Neural crest cell (in vitro differentiated cells): ENCODE measurements at places on chromosomes 5 and 9. TPM values are rescaled to one million over a fixed set of nuclear protein-coding genes. Genes with fewer than 3 reads are reported as not detected.
A peak's percentile ranks its signal among the peaks of the same experiment; 100 is the strongest.

GRCh38 chr9:37592108-37592951 is at the start of gene TOMM5:
TSS of gene TOMM5 (minus strand) at chr9:37592597. CDS start at chr9:37592532, 65 bp downstream.
- DNase-seq, result peak; percentile 82
- H3K4me1 ChIP-seq, result peaks cover 34% of the 10 kb centered on the region
- H3K36me3 ChIP-seq, result no peaks in the 10 kb centered on the region
- H3K27me3 ChIP-seq, result peaks cover 27% of the 10 kb centered on the region
- H3K27ac ChIP-seq, result peak within 1 kb of the TSS; percentile 99

- H3K4me1 ChIP-seq, result no peaks in the 10 kb centered on the region
- H3K36me3 ChIP-seq, result no peaks in the 10 kb centered on the region
- H3K27me3 ChIP-seq, result no peaks in the 10 kb centered on the region
- H3K27ac ChIP-seq, result no peak overlapping the region
- DNase-seq, result no peak
Observed at GRCh38 chr5:44869928-44870327, 61.2 kb downstream of the MRPS30 start.

DNA sequence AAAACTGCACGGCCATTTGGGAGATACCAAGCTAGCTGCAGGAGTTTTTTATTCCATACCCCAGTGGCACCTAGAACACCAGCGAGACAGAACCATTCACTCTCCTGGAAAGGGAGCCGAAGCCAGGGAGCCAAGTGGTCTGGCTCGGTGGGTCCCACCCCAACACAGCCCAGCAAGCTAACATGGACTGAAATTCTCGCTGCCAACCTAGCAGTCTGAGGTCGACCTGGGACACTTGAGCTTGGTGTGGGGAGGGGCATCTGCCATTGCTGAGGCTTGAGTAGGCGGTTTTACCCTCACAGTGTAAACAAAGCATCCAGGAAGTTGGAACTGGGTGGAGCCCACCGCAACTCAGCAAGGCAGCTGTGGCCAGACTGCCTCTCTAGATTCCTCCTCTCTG is 108.9 kb upstream of the CHD1 start:
- H3K27ac ChIP-seq, result no peak overlapping the region
- no peaks in the 10 kb centered on the region for H3K27me3 ChIP-seq
- peaks cover 21% of the 10 kb centered on the region for H3K36me3 ChIP-seq
- peaks cover 4% of the 10 kb centered on the region for H3K4me1 ChIP-seq

DNA sequence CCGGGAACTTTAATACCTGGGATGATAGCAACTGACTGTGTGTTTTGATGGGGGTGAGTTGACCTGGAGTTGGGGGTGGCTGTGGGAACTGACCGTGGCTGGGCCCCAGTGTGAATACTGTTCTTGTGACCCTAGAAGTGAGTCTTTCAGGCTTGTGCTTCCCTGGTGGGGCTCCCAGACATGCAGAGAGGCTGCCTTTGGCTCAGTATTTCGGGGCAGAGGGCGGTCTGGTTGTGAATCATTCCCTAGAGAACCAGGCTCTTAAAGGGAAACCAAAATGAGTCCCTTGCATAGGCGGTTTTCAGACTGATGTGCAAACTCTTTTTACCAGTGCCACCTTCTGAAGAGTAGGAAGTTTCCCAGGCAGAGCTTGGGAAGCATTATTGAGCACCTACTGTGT is 132.1 kb downstream of the MACROH2A1 start:
- no peak overlapping the region for H3K27ac ChIP-seq
- DNase-seq, result no peak
- no peaks in the 10 kb centered on the region for H3K27me3 ChIP-seq

- DNase-seq, result no peak
- no peaks in the 10 kb centered on the region for H3K36me3 ChIP-seq
- peaks cover 88% of the 10 kb centered on the region for H3K4me1 ChIP-seq
- peak overlapping the region; percentile 69 for H3K4me3 ChIP-seq
Observed at GRCh38 chr9:34573599-34574325, 15.8 kb downstream of the CNTFR start.

- peaks cover 46% of the 10 kb centered on the region for H3K4me1 ChIP-seq
- no peak for DNase-seq
- H3K27me3 ChIP-seq, result no peaks in the 10 kb centered on the region
- peak overlapping the region; percentile 68 for H3K4me3 ChIP-seq
- no peaks in the 10 kb centered on the region for H3K36me3 ChIP-seq
Observed at GRCh38 chr5:136137497-136138220, 5.0 kb downstream of the SMAD5 start.

DNA sequence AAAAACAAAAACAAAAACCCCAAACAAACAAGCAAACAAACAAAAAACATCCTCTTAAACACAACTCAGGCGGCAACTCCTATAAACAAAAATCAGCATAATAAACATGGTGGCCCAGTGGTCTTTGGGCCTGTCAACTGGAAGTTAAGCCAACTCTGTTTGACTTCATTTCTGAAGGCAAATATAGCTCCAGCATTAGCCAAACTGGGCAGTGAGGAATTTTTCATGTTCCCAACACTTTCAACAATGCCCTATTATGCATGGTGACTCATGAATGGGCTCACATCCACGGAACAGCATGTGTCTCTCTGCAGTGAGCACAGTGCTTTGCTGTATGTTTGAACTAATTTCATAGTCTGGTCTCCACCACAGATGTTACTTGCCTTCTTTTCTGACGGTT is 143.9 kb upstream of the STC2 start:
- H3K27ac ChIP-seq, result peak overlapping the region; percentile 81
- H3K36me3 ChIP-seq, result no peaks in the 10 kb centered on the region
- DNase-seq, result no peak
- H3K4me1 ChIP-seq, result peaks cover 27% of the 10 kb centered on the region
- no peaks in the 10 kb centered on the region for H3K27me3 ChIP-seq

GRCh38 chr5:154587123-154588026 is 109.3 kb upstream of the HAND1 start:
- no peak overlapping the region for H3K4me3 ChIP-seq
- H3K27me3 ChIP-seq, result peaks cover 8% of the 10 kb centered on the region
- H3K4me1 ChIP-seq, result no peaks in the 10 kb centered on the region
- DNase-seq, result no peak
- no peaks in the 10 kb centered on the region for H3K36me3 ChIP-seq
- no peak overlapping the region for H3K27ac ChIP-seq

DNA sequence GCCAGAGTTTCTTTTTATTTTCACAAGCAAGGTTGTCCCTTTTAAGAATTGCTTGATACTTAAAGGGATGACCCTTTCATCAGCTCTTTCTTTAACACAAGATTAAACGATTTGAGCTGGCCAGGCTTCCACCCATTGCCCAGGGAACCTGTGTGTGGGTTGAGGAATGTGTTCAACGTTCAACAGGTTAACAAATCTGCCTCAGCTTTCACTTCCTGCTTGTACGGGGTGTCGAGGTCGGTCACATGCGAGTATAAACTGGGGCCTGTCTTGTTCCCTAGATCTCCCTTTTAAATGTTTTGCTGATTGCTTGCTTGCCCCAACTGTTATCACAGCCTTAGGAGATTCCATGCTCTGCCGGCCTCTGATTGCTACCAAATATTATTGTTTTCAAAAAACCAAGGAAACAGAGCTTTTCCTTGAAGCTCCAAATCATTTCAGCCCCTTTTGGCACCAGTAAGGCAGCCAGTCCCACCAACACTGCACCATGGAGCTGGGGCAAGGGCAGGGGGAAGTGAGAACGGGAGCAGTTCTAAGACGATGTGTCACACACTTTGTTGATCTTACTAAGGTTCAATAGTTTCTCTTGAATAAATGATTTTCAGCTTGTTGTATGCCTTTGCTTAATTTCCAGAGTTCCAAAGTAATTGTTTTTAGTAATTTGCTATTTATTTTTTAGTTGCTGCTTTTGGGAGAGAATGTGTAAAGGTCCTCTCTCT is 10.7 kb upstream of the CLK4 start:
- H3K36me3 ChIP-seq, result no peaks in the 10 kb centered on the region
- H3K27ac ChIP-seq, result no peak overlapping the region
- H3K27me3 ChIP-seq, result no peaks in the 10 kb centered on the region
- H3K4me1 ChIP-seq, result peaks cover 4% of the 10 kb centered on the region
- DNase-seq, result no peak

DNA sequence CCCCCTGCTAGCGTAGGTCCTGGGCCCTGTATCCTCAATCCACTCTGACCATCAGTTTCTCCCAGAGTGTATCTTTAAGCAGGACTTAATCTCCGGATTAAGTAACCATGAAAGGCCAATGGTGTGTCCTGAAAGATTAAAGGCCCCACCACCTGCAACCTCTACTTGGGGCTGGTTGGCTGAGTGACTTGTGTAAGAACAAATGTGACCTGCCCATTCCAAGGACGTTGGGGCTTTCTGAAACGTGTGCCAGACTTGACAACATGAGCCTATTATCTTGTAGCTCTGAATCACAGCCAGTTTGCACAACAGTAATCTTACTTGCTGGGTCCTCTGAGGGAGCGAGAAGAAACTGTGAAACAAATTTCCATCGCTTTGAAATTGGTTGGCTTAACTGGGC is 3.1 kb upstream of the PRELID2 start:
- no peak overlapping the region for H3K4me3 ChIP-seq
- peaks cover 18% of the 10 kb centered on the region for H3K4me1 ChIP-seq
- no peak overlapping the region for H3K27ac ChIP-seq
- no peaks in the 10 kb centered on the region for H3K36me3 ChIP-seq

DNA sequence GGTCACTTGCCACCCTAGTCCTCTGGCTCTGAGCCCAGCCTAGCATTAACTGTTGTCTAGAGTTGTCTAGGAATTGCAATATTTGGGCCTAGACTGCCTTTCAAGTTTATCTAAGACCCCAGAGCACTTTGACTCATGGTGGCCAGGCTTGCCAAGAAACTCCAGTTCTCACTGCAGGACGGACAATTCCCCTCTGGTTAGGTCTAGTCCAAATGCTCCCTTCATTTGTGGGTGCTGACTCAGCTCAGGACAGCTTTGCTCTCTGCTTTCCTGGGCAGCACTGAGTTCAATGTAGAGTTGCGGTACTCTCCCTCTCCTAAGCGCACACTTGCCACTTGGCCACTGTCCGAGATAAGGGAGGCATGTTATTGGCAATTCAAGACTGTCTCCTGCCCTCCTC is 619.4 kb downstream of the TLE1 start:
- no peak overlapping the region for H3K4me3 ChIP-seq
- DNase-seq, result no peak
- H3K36me3 ChIP-seq, result peaks cover 2% of the 10 kb centered on the region
- H3K4me1 ChIP-seq, result peaks cover 4% of the 10 kb centered on the region

- no peak for DNase-seq
- no peak overlapping the region for H3K27ac ChIP-seq
- no peak overlapping the region for H3K4me3 ChIP-seq
- peaks cover 9% of the 10 kb centered on the region for H3K4me1 ChIP-seq
Observed at GRCh38 chr9:112059966-112060320, 115.2 kb downstream of the SUSD1 start.

GRCh38 chr5:73442996-73443627 is 5.5 kb downstream of the FOXD1 start:
- DNase-seq, result no peak
- H3K27ac ChIP-seq, result no peak overlapping the region
- H3K27me3 ChIP-seq, result peaks cover 92% of the 10 kb centered on the region
- H3K36me3 ChIP-seq, result no peaks in the 10 kb centered on the region
- H3K4me1 ChIP-seq, result peaks cover 6% of the 10 kb centered on the region

DNA sequence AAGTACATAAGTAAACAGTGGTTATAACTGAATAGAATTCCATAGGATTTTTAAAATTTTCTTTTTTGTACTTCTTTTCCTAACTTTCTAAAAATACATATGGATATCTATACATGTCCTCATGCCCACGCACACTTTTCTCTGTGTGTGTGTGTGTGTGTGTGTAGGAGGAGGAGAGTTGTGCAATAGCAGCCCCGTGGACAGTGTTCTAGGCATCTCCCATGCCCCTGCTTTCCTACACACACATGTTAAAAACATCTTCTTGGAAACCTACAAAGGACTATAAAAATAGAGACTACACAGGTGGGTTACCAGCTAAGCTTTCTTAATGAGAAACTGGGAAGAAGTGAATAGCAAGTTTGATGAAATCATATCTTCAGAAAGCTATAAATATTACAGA is 19.8 kb upstream of the HEXB start:
- peaks cover 17% of the 10 kb centered on the region for H3K4me1 ChIP-seq
- no peaks in the 10 kb centered on the region for H3K36me3 ChIP-seq
- DNase-seq, result no peak
- no peak overlapping the region for H3K27ac ChIP-seq

- no peaks in the 10 kb centered on the region for H3K27me3 ChIP-seq
- peak overlapping the region; percentile 100 for H3K27ac ChIP-seq
- peaks cover 35% of the 10 kb centered on the region for H3K4me1 ChIP-seq
- no peak for DNase-seq
- peaks cover 3% of the 10 kb centered on the region for H3K36me3 ChIP-seq
Observed at GRCh38 chr5:72817671-72818266, 1.3 kb downstream of the TNPO1 start.

- H3K4me1 ChIP-seq, result peaks cover 15% of the 10 kb centered on the region
- no peak for DNase-seq
Observed at GRCh38 chr5:90874066-90874465, 315.5 kb downstream of the ADGRV1 start.

GRCh38 chr5:84585218-84585617 is 200.5 kb upstream of the EDIL3 start:
- DNase-seq, result no peak
- H3K36me3 ChIP-seq, result no peaks in the 10 kb centered on the region
- H3K4me3 ChIP-seq, result no peak overlapping the region
- no peak overlapping the region for H3K27ac ChIP-seq
- no peaks in the 10 kb centered on the region for H3K27me3 ChIP-seq

DNA sequence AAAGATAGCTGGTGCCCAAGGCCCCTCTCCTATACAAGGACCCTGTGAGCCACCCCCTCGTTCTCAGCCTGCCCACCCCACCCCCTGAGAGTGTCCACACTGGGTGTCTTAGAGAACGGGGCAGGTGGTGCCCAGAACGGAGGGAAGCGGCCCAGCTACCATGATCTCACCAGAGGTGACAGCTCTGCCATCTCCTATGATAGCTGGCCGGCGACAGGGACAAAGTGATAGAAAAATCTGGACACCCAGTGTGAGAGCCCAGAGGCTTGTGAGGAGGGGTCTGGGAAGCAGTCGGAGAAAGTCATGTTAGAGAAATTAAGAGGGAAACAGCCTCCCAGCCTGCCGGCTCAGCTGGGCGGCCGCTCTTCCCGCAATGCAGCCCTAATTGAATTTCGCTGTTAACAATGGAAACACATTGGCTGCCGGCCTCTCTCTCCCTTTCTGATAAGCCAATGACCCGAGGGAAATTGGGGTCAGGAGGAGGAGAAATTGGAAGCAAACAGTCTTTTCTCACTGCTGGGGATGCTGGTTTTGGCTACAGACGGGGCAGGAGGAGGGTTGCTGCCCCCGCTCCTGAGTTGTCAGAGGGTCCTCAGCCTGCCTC is 32.3 kb downstream of the HK3 start:
- H3K36me3 ChIP-seq, result no peaks in the 10 kb centered on the region
- peak; percentile 50 for DNase-seq
- peaks cover 33% of the 10 kb centered on the region for H3K27me3 ChIP-seq
- H3K4me3 ChIP-seq, result peak overlapping the region; percentile 31
- peak overlapping the region; percentile 3 for H3K27ac ChIP-seq

- no peak overlapping the region for H3K4me3 ChIP-seq
- no peak overlapping the region for H3K27ac ChIP-seq
- no peaks in the 10 kb centered on the region for H3K4me1 ChIP-seq
- H3K27me3 ChIP-seq, result peaks cover 4% of the 10 kb centered on the region
- no peak for DNase-seq
Observed at GRCh38 chr9:130150779-130151382, 21.3 kb upstream of the NCS1 start.

- no peak overlapping the region for H3K27ac ChIP-seq
- H3K36me3 ChIP-seq, result no peaks in the 10 kb centered on the region
- H3K4me1 ChIP-seq, result no peaks in the 10 kb centered on the region
- no peak for DNase-seq
- no peak overlapping the region for H3K4me3 ChIP-seq
Observed at GRCh38 chr5:95441636-95442035, 50.5 kb downstream of the FAM81B start.

FSTL4 gene
- total RNA-seq, result 1.6 and 2.0 TPM in 2 replicates

GCNT4 gene
- 0.39 and 0.56 TPM in 2 replicates for total RNA-seq

DIRAS2 gene
- 0.77 TPM in 2 replicates for total RNA-seq

IRX1 gene
- total RNA-seq, result 24.8 and 26.1 TPM in 2 replicates

PCDH12 gene
- 0.25 and 0.61 TPM in 2 replicates for total RNA-seq

GPR151 gene
- not detected in 2 replicates for total RNA-seq

RASGEF1C gene
- total RNA-seq, result 1.7 and 2.0 TPM in 2 replicates
